ENCODE measurements at places on chromosomes 12 and 14.

- no peak for DNase-seq
These were observed 21.4 kb downstream of the FAIM2 start for GRCh38 chr12:49882248-49882850.

DNA sequence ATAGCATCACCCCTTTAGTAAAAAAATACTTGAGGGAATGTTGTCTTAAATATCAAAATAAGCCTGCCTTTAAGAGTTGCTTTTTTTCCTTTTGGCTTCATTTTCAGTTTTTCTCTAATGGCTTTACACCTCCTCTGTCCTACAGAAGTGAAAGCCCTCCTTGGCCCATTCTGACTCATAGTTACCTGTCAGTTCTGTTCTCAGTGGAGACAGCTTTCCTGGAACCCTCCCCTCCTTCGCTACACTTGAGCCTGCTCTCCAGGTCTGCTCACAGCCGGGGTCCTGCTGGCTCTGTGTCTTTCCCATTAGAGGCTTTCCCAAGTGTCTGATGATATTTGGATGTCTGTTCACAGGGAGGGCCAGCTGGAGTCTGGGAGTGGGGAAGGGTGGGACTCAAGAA, 84.0 kb downstream of the PELI2 start:
- DNase-seq, result no peak

DNA sequence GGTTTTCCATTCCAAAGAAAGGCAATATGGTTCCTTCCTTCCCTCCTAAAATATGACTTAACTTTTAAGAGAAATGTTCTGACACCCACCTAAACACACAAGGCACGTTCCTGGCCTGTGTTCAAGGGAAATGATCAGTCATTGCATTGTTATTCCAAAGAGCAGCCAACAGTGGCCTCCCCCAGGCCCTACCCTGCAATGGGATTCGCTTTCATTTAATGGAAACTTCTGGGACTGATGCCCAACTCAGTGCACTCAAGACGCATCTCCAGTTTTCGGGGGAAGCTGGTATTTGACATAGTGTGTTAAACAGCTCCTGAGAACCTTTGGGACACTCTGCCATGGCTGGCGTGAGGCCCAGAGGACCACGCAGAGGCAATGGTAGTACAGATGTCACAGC, 65.9 kb downstream of the DDX51 start:
- DNase-seq, result no peak

DNA sequence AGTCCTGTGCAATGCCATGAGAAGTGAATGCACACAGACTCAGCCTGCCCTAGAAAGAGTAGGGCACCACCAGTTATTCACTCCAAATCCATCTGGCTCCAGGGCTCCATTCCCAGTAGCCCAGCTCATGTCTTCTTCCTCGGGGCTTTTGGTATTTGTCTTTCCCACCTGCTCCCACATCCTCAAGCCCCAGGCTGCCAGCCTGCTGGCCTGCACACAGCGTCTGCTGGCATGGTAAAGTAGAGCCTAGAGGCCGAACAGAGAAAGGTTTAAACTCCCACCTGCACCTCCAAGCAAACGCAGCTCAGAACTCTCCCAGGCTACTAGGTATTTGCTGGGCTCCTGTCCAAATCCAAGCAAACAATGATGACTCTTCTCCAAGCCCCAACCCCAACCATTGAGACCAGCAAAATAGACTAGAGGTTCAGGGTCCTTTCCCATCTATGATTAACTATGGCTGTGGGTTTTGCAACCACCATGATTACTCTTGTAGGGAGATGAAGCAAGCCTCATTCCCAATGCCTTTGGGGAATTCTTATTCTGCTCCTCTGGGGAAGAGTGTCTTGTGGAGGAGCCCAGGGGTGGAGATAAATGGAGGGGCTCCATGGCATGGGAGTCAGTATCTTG, 5.2 kb upstream of the VDR start:
- DNase-seq, result no peak

DNA sequence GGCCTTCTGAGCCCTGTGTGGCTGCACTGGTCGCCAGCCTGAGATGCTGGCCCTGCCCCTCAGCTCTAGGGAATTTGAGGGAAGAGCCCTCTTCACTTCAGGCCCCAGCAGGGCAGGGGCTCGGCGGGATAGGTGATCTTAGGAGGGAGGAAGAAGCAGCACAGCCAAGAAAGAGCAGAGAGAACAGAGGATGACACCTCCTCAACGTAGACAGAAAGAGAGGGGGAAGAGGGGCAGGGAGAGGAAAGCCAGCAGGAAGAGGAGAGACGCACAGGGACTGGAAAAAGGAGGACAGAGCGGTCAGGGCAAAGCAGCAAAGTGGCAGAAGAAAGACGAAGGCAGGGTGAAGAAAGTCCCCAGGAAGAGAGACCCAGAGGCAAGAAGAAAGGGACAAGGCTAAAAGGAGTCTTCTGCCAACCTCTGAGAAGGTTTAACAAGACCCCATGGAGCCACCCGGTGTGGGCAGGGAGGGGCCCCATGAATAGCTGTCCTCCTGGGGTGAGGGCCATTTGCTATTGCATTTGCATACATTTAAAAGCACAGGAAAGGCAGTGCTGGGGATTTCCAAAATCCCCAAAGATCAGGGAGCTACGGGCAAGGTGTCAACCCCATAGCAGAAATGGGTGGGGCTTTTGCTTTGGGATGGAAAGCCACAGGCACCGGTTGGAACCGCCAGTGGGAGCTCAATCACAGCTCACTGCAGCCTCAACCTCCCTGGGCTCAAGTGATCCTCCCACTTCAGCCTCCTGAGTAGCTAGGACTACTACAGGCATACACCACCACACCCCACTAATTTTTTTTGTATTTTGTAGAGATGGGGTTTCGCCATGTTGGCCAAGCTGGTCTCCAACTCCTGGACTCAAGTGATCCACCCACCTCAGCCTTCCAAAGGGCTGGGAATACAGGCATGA, 22.7 kb downstream of the CMKLR1 start:
- no peak for DNase-seq

DNA sequence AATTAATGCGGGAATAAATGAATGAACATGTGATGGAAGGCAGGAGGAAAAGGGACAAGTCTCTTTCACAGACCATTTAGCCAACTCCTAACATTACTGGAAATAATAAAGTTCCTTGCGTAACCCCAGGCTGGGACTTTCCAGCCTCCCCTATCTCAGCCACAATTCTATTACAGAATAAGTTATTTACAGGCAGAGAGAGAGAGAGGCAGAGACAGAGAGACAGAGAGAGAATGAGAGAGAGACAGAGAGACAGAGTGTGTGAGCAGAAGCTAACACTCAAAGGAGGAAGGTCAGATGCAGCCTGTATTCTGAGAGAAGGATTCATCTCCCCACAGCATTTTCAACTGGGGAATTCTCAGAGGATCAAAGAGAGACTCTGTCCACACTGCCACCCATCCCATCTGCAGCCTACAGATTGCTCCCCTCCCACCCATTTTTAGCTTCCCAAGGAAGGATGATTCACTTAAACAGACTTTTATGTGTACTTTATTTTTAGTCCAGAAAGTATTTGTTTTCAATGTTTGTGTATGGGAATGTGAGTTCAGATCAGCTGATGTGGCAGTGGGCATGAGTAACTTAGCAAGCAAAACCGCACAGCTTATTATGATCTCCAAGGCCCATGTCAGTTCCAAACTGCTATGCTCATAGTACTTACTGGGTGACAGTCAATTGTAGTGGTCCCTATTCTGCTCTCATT, 165.7 kb downstream of the CAND1 start:
- DNase-seq, result no peak

GRCh38 chr12:57234571-57235016, 5.1 kb downstream of the SHMT2 start:
- no peak for DNase-seq

DNA sequence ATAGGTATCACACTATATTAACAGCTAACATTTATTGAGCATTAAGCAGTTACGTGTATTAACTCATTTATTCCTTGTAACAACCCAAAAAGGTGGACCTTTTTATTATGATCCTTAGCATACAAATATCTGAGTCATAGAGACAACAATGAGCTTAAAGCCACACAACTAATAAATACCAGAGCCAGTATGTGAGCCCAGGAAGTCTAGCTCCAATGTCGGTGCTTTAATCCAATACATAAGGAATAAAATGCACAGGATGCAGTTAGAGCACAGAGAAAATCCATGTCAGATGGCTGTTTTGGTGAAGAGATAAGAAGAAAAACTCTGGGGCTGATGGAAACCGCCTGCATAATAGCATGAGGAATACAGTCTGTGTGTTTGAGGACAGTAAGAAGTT, 888.6 kb downstream of the TMTC2 start:
- DNase-seq, result no peak

GRCh38 chr12:94169966-94170689, 21.8 kb downstream of the PLXNC1 start:
- no peak for DNase-seq

- DNase-seq, result peak; percentile 62
These were observed 8.5 kb upstream of the CFL2 start for GRCh38 chr14:34722723-34723545.

- peak; percentile 75 for DNase-seq
These were observed 89.0 kb downstream of the POLR3B start for GRCh38 chr12:106446419-106447092.

DNA sequence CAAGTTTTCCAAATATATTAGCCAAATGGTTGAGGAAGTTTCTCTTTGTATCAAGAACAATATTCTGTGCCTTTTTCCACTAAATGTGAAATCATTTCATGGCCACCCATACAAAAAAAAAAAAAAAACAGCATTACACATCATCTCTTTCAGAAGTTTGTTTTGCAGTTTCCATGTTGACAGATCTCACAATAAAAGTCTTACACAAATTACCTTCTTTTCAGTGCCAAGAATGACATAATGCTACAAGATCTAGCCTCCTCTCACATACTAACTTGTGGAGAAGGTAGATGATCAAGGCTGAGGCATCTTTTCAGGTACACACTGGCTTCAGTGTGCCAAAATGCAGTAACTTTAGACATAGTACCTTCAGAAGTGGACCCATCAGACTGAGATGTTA, 35.3 kb downstream of the PRKD1 start:
- no peak for DNase-seq

DNA sequence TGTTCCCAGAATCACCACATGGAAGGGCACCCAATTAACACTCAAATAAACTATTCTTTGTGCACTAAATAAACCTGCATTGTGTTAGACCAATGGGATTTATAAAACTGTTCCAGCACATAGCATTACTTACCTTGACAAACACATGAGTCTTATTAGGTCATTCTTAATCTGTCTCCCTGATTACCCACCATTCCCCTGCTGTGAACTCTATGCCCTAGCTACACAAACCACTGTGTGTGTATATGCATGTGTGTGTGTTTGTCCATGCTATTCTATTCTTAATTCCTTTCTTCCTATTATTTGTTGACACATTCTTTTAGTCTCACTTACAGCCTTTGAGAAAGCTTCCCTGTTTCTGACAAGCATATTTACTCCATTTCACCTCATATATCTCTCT, 303.6 kb upstream of the GARIN6 start:
- DNase-seq, result no peak

- no peak for DNase-seq
These were observed 324.4 kb upstream of the RTL1 start for GRCh38 chr14:101227611-101228594.

- no peak for DNase-seq
These were observed 739 bp downstream of the JPH4 start for GRCh38 chr14:23577710-23578392.

GRCh38 chr14:84533791-84534190, 996.2 kb upstream of the FLRT2 start:
- no peak for DNase-seq

GRCh38 chr14:105839425-105840265, 313.3 kb downstream of the TMEM121 start:
- no peak for DNase-seq

DNA sequence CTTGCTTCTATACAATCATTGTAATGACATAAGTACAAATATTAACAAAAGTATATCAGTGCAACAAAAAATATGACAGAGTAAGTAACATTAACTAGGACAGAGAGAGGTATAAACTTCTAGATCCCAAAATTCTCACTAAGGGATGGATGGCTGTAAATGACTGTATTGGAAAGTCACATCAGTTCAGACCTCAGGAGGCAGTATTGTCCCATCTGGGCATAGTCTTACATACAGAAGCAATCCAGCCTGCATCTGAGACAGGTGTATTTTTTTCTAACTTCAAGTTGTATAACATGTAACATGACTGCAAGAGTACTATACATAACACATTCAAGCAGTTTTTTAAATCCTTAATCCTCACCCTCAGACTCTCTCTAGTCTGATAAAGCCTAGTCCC, 99.0 kb downstream of the GARIN6 start:
- DNase-seq, result no peak

DNA sequence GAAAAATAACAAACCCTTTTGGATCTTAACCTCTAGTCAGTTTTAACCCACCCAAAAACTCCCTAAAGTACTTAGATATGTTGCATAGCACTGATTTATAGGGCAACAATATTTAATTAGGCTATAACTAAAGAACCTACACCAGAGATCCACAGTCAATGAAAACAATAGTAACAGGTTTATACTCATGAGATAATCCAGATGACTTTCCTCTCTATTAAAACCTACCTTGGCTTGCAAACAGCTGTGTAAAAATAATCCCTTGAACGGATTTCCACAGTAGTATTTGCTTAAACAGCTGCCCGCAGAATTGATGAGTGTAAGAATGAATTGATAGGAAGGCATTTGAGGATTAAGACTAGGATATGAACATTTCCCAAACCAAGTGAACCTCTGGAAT, 104.3 kb upstream of the PTPRR start:
- DNase-seq, result no peak

GRCh38 chr12:6894321-6894720, 10.3 kb upstream of the LRRC23 start:
- no peak for DNase-seq

GRCh38 chr12:75814851-75815754, 216.5 kb downstream of the PHLDA1 start:
- no peak for DNase-seq

GRCh38 chr14:91410771-91411536, 6.7 kb downstream of the CCDC88C start:
- DNase-seq, result no peak

- DNase-seq, result peak; percentile 59
These were observed 55.8 kb upstream of the CCDC175 start for GRCh38 chr14:59632381-59632780.

Measured in NCI-H2081 (cell line).